ENCODE measurements at places on chromosomes 13 and 19. TPM values are rescaled to one million over a fixed set of nuclear protein-coding genes. Genes with fewer than 3 reads are reported as not detected.

GRCh38 chr19:31064491-31064890, 284.7 kb downstream of the TSHZ3 start:
- DNase-seq: no peak

SIRT2 gene
- total RNA-seq: 57.6 TPM

ZNF98 gene
- not detected for total RNA-seq

DNA sequence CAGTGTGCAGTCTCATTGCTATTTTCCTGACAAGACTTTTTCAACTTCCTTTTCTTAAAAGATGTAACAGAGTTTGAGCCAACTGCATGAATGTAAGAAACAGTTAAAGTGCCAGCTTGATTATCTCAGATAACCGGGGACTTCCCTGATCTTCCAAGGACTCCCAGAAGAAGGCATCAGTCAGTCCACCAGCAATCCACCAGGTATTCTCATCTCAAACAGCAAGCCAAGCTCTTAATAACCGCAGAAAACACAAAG, 350.1 kb downstream of the LIG4 start:
- no peak for DNase-seq

- no peak for DNase-seq
Observed at GRCh38 chr19:52141203-52141602, 1.5 kb upstream of the ZNF616 start.

DNA sequence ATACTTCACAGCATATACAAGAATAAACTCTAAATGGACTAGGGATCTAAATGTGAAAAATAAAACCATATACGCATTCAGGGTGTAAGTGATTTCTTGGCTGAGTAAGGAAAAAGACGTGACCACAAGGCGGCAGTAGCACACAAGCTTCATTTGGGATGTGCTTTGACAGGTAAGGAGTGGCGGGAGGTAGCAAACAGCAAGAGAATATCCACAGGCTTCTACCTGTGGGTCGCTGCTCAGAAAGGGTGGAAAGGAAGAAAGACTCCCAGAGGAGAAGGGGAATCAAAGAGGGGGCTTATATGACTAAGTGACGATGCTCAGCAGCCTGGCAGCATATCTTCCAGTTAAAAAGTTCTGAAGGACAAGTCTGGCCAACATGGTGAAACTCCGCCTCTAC, 2.5 kb upstream of the ZNF121 start:
- peak; percentile 71 for DNase-seq

GRCh38 chr19:8256276-8257051, 47.3 kb downstream of the CERS4 start:
- peak; percentile 21 for DNase-seq
